NCI-H146 (cell line): ENCODE measurements at places on chromosomes 2 and 18.
A peak's percentile ranks its signal among the peaks of the same experiment; 100 is the strongest.

DNA sequence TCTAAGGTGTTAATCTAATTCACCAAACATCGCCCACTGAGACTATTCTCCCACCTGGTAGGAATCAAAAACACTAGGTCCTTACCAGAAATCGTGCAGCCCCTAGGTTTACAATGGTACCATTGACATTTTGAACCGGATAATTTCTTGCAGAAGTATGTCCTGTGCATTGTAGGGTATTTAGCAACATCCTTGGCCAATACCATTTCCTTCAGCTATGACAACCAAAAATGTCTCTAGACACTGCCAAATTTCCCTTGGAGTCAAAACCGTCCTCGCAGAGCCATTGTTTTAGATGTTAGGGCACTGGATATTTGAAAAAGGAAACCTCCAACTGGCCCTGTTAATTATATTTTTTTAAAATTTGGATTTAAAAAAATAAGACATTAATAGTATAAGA is 3.8 kb downstream of the VPS54 start:
- DNase-seq = no peak

- no peak for DNase-seq
These were observed 106.4 kb upstream of the CELF4 start for GRCh38 chr18:37672001-37672400.

DNA sequence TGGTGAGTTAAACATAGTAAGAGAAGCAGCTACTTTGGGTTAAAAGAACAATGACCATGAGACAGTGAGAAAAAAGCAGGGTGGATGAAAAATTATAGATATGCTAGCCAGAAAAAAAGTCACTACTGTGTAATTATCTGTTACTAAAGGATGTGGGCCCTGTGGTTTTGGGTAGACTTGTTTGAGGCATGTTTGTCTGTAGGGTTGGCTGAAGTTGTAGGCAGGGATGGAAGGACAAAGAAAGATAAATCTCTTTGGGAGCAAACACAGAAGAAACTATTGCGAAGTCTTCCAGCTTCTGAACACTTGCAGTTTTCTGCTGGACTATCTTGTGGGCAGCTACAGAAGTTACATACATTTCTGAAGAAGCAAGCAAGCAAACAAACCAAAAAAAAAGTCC is 28.2 kb downstream of the RND3 start:
- DNase-seq = no peak

DNA sequence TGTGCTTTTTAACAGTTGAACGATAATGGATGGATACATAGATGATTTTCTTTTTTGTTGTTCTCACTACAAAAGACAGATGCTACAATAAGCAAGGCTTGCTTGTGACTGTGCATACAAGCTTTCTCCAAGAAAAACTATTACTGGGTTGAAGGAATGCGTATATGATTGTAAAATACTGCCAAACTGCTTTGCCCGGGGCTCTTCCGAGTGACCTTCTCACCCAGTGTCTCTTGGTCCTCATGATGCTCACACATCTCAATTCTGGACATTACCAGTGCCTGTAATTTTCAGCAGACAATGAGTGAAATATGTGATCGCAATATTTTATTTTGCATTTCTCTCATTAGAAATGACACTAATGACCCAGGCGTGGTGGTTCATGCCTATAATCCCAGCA is 35.9 kb downstream of the INPP5D start:
- DNase-seq = no peak

GRCh38 chr2:193793914-193794313 is 1599.2 kb upstream of the TMEFF2 start:
- no peak for DNase-seq

DNA sequence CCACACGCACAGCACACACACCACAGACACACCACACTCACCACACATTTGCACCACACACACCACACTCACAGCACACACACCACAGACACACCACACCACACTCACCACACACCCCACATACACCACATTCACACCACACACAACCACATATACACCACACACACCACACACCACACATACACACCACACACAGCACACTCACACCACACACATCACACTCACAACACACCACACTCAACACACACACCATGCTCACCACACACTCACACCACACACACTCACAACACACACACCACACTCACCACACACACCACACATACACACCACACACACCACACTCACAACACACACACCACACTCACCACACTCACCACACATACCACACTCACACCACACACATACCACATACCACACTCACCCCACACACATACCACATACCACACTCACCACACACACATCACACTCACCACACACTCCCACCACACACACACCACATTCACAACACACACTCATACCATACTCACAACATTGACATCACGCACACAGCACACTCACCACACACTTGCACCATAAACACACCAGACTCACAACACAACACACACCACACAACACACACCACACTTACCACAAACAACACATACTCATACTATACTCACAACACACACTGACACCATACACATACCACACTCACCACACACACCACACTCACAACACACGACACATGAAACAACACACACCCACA is 60.0 kb downstream of the SDC1 start:
- DNase-seq = no peak

- no peak for DNase-seq
These were observed 271.2 kb downstream of the GLI2 start for GRCh38 chr2:121006743-121007489.

DNA sequence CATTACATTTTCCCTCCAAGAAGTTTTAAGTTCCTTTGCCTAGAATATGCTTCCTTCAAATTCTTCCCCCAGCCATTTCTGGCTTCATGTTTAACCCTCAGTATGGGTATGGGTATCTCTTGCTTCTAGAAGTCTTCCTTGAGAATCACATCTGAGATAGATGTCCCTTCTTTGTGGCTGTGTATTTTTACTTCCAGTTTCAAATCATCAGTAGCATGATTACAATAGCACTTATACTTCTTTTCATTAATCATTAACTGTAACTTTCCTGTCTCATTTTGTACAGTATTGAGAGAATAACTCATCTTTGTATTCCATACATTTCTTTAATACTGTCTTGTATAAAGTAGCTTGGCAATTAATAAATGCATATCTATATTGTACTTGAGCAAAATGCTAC is 17.3 kb upstream of the PDE1A start:
- no peak for DNase-seq

GRCh38 chr2:3244486-3244885 is 133.1 kb downstream of the EIPR1 start:
- no peak for DNase-seq

GRCh38 chr2:152097290-152097800 is 1.5 kb downstream of the CACNB4 start:
- no peak for DNase-seq

DNA sequence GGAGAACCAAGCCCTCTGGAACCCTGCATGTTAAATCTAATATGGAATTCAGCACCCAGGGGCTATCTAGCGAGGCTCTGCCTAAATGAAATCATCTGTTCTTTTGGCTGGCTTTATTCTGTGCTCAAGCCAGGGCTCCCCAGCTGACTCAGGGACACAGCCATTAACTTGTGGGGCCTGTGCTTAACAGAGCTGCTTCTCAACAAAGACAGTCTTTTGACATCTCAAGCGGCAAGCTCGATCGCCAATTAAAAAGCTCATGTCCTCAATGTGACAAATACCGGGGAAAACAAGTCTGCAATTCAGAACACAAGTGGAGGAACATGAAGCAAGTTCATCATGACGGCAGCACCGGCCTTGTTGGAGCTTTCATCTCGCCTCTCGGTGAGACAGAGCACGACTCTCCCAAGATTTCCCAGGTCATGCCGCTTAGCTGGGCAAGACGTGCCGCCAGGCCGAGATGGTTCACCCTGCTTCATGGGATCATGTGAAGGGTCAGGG is 64.9 kb downstream of the KLHL29 start:
- DNase-seq = no peak

DNA sequence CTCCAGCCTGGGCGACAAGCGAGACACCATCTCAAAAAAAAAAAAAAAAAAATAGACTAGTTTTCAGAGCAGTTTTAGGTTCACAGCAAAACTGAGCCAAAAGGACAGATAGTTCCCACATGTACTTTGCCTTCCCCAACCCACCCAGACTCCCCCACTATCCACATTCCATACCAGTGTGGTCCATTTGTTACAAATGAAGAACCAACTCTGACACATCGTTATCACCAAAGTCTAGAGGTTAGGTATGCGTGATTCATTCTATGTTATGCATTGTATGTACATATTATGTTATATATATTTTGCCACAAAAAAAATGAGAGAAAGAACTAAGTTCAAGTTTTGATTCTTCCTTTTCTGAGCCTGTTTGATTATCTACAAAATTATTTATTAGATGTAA is 3.5 kb downstream of the DUSP11 start:
- DNase-seq = no peak

DNA sequence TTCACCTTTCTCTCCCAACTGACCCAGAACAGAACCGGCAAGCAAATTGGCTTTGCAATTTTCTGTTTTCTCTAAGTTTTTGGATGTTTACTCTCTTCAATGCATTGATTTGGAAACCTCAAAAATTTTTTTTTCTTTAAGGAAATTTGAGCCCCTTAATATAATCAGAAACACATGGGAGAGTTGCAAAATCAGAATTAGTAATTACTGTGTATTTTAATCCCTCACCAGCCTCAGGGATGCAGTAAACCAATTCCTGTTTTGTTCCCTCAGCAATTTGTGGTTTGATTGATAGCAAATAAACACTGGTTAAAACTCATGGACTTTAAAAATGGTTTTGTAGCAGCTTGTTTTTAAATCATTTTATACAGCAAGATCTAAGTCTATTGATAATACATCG is 281.5 kb downstream of the NEDD4L start:
- no peak for DNase-seq

DNA sequence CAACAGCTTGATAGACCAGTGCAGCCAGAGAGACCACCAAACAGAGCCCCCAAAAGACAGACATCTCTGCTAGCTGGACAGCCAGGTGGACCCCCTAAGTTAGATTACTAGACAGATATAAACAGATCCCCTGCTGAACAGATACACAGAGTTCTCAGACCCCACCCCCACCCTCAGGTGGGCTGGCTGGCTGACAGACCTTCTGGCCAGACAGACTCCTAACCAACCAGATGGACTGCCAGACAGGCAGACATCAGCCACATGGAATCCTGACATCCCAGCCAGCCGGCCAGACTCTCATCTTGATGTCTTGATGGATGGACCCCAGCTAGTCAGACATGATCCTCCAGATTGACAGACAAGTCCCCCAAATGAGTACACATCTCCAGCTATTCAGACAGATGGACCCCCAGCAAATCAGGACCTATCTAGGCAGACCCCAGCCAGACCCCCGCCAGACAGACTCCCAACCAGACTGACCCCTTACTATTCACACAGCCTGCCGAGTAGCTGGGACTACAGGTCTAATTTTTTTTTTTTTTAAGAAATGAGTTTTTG is 18.0 kb downstream of the PTPN18 start:
- DNase-seq = no peak

- no peak for DNase-seq
These were observed 153.3 kb downstream of the LDLRAD4 start for GRCh38 chr18:13371689-13372418.

DNA sequence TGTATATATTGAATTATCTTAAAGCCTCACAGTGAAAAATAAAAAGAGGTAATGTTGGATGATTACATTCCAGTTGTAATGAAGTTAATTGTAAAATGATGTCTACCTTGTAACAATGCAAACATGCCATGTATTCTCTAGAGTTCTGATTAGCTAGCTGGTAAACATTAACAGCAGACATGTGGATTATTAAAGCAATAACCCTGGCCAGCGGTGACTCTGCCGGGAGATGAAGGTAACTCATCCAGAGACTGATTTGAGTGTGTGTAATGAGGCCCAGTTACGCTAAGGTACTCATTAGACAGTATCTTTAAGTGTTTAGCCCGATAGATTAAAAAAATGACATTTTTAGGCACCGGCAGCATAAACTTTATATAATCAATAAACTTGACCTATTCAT is 79.6 kb upstream of the REV1 start:
- DNase-seq = peak; percentile 22

DNA sequence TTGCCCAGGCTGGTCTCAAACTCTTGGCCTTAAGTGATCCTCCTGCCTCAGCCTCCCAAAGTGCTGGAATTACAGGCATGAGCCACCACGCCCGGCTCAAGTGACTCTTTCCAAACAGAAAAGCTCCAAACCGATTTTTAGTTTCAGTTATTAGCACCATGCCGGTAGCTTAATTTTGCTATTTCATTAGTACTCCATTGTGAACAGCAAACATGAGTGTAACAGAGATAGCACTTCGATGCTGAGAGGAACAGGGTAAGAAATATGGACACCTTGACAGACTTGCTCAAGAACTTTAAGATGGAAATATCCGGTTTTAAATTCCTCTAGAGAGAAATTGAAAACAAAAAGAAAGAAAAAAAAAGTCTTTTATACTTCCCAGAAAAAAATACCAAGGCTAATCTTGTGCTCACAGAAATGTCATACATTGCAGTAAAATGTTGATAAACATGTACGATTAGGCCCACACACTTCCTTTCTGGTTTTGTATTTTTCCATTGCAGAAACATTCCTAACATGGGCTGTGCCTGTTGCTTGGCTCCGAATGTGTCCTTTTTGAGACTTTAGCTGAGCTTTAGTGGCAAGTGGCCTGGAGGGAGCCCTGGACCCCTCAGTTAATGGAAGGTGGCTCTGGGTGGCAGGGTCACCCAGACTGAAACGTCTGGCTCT is 18.3 kb downstream of the FHL2 start:
- no peak for DNase-seq

DNA sequence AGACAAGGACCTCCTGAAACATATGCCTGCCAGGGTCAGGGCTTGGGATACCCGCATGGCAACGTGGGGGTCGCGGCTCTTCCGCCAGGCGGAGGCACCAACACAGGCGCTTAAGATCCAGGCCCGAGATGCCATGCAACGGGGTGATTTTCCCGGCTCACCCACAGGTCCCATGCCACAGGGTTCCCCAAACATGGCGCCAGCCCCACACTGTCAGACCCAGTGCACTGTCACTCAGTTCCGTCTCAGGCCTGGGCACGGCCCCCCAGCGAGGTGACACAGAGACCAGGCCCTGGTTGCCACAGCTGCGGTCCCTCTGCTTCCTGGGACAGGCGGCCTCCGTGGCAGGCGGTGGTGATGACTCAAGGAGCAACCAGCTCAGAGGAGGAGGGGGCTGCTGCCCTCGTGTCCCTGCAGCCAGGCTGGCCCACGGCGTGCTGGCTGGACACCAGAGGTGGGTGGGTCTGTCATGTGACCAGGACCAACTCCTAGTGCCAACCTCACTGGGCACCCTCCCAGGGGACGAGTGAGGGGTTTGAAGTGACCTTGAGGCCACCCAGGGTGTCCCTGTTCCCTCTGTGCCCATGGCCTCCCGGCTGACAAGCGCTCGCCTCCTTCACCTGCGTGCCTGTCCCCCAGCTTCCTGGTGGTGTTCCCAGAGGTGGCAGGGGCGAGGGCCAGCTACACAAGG is 4.9 kb downstream of the PDCD1 start:
- no peak for DNase-seq

- no peak for DNase-seq
These were observed 29.7 kb downstream of the GNLY start for GRCh38 chr2:85723707-85724360.
